ENCODE measurements at places on chromosomes 16 and 17.

DNA sequence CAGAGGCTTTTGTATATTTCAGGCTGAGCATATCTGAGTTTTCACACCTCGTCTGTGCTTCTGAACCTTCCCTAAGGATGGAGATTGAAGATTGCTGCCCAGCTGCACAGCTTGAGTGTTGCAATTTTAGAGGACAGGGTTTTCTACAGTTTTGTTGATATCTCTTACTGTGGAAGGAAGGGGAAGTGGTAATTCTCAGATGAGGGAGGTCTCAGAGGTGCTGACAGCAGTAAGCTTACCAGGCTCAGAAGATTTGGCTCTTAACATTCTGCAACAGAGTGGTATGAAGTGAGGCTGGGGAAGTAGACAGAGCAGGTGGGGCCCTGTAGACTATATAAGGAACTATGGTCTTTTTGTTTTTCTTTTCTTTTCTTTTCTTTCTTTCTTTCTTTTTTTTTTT, 45.8 kb upstream of the ARHGAP17 start:
- DNase-seq = peak; percentile 44

DNA sequence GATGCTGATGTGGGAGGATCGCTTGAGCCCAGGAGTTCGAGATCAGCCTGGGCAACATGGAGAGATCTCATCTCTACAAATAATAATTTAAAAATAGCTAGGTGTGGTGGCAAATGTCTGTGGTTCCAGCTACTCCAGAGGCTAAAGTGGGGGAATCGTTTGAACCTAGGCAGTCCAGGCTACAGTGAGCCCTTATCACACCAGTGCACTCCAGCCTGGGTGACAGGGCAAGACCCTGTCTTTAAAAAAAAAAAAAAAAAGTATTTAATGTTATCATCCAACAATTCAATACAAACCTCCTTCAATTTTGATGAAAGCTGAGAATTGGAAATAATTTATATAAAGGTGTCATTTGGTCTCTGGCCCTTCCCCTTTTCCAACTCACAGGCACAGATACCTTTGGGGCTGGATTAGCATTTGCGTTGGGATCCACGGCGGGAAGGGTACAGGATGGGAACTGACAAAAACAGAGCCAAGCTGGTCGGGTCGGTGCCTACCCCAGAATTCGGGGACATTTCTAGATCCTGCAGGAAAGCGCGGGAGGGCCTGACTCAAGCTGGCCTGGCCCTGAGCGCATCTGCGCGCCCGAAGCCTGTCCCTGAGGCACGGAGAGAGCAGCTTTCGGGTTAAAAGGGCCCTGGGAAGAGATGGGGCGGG, 860 bp upstream of the DCAF7 start:
- no peak for DNase-seq

DNA sequence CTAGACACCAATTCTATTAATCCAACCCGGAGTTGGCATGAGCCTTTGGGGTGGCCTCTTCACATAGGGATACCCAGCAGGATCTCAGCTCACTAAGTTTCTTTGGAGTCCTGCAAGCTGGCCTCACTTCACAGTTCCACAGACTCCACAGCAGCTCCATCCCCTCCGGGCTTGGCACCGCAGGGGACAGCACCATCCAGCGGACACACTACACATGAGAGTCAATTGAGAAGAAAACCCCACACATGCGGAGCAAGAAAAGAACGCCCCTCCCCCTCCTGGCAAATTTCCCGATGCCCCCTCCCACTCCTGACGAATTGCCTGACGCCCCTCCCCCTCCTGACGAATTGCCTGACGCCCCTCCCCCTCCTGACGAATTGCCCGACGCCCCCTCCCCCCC, 31.1 kb downstream of the KLHDC4 start:
- no peak for DNase-seq

DNA sequence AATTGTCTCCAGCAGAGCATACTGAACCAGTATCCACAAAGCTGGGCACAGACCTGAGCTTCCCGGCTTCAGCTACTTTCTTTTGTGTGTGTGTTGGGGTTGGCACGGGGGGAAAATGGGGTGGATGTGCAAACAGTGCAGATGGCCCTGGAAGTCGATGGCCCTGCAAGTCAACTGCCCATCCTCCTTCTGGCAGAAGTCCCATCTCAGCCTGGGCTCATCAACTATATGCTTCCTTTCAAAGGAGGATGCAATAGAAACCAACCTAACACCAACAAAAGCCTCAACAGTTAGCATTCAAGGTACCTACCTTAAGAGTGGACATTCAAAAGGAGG, 55.7 kb downstream of the SOX9 start:
- DNase-seq = no peak

GRCh38 chr16:66315210-66315825, 51.2 kb upstream of the CDH5 start:
- peak; percentile 50 for DNase-seq

DNA sequence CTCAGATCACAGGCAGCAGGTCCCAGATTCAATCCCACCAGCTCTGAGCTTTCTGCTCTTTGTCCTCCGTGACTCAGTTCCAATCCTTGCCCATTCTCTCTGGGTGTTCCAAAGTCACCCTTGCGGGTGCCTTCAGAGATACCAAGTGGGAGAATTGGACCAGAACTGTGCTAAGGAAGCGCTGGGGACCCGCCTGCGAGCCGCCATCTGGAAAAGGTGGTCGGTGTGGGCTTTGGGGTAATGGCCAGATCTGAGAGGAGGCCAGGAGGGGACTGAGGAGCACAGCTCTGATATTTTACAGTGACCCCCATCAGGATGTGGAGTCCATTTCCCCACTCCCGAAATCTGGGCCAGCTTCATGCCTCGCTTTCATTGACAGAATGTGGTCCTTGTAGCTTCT, 152.6 kb downstream of the SDK2 start:
- no peak for DNase-seq

GRCh38 chr16:63613701-63614100, 1508.2 kb downstream of the CDH11 start:
- no peak for DNase-seq

DNA sequence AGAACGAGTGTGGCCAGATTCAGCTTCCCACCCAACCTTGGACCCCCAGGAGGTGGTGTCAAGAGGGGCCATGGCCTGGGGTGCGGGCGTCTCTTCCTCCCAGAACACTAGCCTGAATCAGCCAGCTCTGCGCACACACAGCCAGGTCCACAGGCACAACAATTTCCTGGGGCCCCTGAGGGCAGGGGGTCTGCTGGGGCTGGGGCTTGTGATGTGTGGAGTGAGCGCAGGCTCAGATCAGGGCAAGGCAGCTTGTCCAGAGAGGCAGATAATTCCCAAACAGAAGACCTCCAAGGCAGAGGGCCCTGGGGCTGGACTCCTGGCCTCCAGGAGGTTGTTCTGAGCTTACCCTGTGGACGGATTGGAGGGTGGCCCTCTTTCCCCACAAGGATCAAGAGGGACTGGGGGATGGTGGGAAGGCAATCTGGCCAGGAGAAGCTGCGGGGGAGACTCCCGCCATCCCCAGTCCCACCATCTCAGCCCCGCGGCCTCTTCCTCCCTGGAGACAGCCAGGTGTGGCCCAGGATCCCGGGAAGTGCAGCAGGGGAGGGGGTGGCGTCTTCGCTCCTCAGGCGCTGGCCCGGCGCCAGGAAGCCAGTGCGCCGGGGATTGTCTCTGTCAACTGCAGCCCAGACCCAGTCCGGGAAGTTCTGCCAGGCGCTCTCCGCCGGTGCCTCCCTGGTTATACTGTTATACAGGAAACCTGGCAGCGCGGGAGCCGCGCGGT, 52.0 kb upstream of the AMZ2 start:
- DNase-seq = no peak

DNA sequence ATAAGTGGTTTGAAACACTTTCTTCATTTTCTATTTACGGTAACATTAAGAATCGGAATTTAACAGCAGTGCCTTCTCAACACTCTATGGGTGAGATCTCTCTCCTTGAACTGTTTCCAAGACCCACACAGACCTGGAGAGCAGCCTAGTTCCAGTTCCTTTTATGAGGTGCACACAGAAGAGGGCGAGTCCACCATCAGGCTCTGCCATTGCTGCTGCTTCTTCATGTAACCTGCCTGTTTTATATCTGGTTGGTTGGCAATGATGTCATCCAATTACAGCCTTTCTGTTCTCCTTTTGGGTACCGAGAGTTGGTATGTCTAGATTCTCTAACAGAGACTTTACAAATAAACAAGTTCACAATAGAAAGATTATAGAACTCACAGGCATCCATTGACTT, 225.7 kb downstream of the UTP18 start:
- no peak for DNase-seq

GRCh38 chr17:63142836-63143235, 176.8 kb downstream of the TANC2 start:
- no peak for DNase-seq

GRCh38 chr16:5837007-5837670, 739.5 kb upstream of the EEF2KMT start:
- no peak for DNase-seq

- no peak for DNase-seq
These were observed 45.6 kb upstream of the NKD1 start for GRCh38 chr16:50502616-50503011.

- DNase-seq = no peak
These were observed 143.1 kb downstream of the GSG1L start for GRCh38 chr16:27920391-27920891.

GRCh38 chr16:77540646-77541045, 105.8 kb upstream of the ADAMTS18 start:
- DNase-seq = no peak

DNA sequence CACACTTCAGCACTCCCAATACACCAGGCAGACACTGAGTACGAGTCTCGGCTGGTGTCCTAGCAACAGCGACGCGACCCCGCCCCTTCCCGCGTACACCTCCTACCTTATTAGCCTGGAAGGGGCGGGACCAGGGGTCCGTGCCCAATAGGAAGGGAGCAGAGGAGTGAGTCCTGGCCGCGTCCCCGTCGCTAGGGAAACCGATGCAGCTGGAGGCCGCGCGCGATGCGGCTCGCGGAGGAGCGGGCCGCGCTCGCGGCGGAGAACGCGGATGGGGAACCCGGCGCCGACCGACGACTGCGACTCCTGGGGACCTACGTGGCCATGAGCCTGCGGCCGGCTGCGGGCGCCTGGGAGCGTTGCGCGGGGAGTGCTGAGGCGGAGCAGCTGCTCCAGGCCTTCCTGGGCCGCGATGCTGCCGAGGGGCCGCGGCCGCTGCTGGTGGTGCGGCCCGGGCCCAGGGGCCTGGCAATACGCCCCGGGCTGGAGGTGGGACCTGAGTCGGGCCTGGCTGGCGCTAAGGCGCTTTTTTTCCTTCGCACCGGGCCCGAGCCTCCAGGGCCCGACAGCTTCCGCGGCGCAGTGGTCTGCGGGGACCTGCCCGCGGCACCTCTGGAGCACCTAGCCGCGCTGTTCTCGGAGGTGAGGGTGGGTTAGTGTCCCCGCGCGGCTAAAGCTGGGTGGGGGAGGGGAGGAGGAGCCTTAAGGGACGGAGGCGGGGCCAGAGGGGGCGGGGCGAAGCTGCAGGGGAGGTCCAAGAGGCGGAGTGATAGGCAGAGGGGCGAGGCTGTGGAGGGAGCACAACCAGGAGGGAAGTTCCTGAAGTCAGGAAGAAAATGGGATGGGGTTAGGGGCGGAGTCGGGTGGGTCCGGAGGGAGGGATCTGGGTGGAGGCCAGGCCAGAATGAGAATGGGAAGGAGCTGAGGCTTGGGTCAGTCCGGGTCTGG, at the start of gene DNAH9:
Gene DNAH9 (plus strand): TSS at position 197 of the 948 bp plus-strand sequence. CDS start 29 bp downstream, at position 226.
- no peak for DNase-seq

GRCh38 chr16:61945511-61945910, 90.7 kb downstream of the CDH8 start:
- DNase-seq = no peak

- no peak for DNase-seq
These were observed 512.4 kb upstream of the CDH11 start for GRCh38 chr16:65634291-65634690.

- no peak for DNase-seq
These were observed 85.9 kb upstream of the SMURF2 start for GRCh38 chr17:64747938-64748540.

DNA sequence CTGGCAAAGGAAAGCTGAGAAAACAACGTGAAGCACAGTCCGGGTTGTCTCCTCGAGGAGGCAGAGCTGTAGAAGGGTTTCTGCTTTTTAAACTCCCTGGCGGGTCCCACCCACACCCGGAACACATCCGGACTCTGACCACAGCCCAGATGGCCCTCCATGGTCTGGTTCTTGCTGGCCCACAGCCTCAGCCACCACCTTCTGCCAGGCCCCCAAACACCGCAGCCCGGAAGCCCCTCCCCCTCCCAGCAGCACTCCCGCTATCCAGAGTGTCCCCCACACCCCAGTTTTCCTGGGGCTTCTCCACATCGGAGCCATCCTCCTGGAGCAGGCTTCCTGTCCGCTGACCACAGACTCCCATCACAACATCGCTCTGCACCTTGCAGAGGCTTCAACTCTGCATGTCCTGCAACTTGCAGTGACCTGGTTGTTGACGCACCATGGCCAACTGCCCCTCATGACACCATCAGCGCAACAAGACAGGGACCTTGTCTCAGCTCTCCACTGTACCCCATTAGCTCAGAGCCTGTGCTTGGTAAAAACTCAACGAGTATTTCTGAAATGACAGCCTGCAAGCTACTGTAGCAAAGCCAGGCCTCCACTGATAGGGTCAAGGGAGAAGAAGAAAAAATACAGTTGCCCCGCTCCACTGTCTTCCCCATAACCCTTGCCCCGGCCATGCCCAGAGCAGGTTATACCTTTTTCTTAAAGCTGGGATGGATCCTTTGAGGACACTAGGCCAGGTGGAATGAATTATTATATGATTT, 129.8 kb downstream of the C16orf78 start:
- DNase-seq = peak; percentile 15

DNA sequence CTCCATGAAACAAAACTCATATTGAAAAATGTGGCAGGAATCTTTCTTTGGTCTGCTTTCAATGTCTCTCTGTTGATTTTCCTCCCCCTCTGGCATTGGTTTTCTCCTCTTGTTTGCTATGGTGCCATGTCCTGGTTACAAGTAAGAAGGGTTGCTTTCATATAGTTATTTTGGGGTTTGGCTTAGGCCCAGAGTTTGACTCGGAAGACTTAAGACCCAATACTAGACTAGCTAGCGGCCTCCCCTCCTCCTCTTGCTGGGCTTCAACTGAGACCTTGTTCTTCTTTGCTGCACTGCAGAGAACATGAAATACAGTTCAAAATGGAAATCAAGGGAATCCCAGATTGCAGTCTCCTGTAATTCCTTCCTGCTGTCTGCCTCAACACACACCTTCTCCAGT, 30.0 kb upstream of the CLEC18A start:
- no peak for DNase-seq

GRCh38 chr17:31926100-31926729, 10.6 kb upstream of the SUZ12 start:
- no peak for DNase-seq

DNA sequence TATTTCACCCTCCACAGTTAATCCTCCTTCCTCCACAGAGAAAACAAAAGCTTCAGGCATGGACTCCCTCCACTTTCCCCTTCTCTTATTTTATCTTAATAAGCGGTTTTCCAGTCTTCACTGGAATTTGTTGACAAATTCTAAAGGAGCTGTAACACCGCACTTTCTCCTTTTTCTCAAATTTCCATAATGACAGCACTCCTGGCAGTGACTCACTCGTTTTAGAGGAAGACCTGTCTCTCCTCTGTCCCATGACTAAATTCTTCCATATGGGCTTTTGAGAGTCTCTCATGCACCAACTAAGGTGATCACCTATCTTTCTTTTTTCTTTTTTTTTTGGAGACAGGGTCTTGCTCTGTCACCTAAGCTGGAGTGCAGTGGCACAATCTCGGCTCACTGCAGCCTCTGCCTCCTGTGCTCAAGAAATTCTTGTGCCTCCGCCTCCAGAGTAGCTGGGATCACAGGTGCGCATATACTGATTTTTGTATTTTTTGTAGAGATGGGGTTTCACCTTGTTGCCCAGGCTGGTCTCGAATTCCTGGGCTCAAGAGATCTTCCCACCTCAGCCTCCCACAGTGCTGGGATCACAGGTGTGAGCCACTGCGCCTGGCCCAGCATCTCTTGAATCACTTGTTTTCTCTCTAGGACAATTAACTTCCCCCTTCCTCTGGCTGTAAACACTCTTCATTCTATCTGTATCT, 7.7 kb downstream of the ITGAM start:
- no peak for DNase-seq

Measured in CD4-positive, alpha-beta T cell treated with Interleukin-15 for 1 hour (primary cell).